ENCODE measurements at places on chromosomes 2 and 18.

DNA sequence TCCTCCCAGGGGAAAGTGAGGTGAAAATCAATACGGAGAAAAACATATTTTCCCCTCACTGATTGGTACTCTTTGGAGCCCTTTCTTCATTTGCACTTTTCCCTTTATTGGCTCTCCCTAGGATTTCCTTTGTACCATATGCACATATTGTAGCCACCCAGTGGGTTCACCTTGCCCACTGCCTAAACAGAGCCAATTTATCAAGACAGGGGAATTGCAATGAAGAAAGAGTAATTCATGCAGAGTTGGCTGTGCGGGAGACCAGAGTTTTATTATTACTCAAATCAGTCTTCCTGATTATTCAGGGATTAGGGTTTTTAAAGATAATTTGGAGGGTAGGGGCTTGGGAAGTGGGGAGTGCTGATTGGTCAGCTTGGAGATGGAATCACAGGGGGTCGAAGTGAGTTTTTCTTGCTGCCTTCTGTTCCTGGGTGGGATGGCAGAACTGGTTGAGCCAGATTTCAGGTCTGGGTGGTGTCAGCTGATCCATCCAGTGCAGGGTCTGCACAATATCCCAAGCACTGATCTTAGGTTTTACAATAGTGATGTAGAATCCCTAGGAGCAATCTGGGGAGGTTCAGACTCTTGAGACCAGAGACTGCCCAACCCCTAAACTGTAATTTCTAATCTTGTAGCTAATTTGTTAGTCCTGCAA, 15.1 kb upstream of the KCNE4 start:
- DNase-seq: no peak

DNA sequence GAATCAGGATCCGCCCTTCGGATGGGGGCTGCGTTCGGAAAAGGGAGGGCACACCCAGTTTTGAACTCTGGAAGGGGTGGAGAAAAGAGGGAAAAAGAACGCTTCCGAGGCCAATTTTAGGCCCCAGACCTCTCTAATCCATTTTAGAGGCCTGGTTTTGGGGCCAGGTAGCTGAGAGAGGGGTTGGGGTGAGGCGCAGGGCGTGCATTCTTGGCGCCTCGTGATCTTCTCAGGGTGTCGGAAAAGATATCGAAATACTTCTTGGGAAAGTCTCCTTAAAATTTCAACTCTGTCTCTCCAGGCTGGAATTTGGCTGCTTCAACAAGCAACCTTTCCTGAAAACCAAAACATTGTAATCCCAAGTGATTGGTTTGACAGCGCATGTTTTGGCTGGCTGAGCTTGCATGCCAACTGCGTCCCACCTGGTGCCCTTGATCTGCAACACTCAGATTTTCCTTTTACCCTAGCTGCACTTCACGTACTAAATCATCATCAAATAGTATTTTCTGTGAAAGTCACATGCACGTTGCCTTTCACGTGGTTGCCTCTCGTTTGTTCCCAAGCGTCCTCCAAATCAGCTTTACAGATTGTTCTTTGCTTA, 864 bp upstream of the XPO1 start:
- no peak for DNase-seq

DNA sequence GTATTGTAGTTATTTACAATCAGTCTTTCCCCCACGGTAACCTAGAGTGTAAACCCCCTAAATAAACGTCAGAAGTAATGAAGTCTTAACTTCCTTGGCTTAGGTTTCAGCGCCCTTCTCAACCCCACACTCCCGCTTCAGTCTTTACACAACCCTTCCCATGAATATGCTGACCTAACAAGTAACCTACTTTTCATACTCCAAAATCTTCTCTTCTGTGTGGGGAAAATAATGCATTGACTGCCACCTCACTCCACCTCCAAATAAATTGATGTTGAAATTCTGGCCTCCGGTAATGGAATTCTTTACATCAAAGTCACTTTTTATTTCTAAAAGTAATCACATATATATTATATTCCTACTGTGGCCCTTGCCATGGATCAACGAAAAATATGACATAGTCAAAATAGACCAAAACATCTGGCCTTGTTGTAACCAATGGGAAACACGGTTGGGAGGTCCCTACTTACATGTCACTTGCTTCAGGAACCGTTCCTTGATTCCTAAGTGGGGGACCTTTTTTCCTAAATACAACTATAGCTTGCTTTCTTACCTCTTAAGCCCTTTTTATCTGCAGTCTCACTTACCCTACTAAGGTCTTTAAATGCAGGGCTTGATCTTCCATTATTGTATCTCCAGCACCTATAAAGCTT, 961 bp downstream of the GEN1 start:
- DNase-seq: no peak

GRCh38 chr2:219049282-219049681, 8.0 kb upstream of the CFAP65 start:
- DNase-seq: no peak

DNA sequence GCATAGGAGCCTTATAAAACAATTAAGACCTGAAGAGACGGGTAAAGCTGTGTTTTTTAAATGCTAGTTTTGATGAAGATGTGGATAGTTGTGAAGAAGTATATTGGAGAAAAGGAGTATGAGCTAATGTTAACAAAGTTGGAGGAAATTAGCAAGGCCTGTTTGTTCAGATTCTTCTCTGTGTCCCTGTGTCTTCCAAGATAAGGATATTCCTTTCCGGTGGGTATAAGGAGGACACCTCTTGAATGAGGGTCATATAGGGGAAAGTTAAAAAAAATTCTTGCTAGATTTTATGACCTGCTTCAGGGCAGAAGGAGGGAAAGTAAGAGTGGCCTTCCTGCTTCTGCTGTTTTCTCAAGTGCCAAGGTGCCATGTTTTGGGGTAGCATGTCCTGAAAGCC, 59.0 kb downstream of the CCDC68 start:
- DNase-seq: no peak

GRCh38 chr18:76378526-76379215, 116.4 kb downstream of the ZNF516 start:
- no peak for DNase-seq

- no peak for DNase-seq
These were observed 111.9 kb downstream of the AP1S3 start for GRCh38 chr2:223725494-223725893.

- no peak for DNase-seq
These were observed 42.3 kb downstream of the XRCC5 start for GRCh38 chr2:216151313-216152025.

Data from central memory CD8-positive, alpha-beta T cell (primary cell).